Hippocampal formation (tissue), 2 donors: ENCODE measurements at places on chromosomes 12 and 14.

DNA sequence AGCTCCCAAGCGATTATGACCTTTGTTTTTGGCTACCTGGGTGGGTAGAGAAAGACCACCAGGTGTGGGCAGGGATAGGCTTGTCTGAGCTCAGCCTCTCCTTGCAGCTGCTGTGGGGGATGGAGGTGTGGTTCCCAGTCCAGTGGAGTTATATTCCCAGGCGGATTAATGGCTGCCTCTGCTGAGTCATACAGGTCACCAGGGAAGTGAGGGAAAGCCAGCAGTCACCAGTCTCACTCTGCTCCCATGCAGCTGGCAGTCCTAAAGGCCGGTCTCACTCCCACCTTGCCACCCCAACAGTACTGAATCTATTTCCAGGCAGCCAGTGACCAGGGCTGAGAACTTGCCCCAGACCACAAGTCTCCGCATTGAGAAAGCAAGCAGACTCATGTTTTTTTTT is 399.2 kb downstream of the VRK1 start:
- no peak for DNase-seq

DNA sequence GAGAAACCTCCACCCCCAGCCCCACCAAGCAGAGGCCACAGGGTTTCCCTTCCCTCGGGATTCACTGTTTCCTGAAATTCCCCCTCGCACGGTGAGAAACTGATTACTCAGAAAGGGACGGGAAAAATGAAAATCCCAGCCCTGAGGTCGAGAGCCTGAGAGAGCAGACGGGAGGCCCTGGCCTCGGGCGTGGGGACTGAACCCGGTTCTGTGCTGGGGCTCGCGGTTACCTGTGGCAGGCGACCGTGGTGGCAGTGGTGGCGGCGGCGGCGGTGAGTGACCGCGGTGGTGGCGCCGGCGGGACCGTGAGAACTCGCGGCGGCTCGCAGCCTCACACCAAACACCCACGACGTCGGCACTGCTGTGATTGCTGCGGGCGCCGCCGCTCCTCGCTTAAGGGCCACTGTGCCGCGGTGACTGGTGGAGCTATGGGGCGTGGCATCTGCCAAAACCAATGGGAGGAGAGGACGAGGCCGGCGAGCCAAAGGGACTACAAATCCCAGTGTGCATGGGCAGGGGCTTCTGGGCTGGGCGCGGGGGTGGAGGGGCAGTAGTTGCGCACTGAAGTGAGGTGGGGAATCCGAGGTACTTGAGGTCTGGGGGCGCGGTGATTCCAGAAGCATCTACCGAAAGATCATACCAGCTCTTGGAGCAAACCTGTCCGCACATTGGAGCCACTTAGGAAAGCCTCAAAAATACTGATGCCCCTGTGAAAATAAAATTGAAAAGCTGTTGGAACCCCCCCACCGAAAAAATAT is at the start of gene LGMN:
LGMN (minus strand) TSS at position 369 of the 758 bp plus-strand sequence. CDS start 15,841 bp downstream, outside the sequence.
- DNase-seq: peak; percentile 97

GRCh38 chr12:4044736-4045730 is 171.8 kb upstream of the PARP11 start:
- DNase-seq: no peak

DNA sequence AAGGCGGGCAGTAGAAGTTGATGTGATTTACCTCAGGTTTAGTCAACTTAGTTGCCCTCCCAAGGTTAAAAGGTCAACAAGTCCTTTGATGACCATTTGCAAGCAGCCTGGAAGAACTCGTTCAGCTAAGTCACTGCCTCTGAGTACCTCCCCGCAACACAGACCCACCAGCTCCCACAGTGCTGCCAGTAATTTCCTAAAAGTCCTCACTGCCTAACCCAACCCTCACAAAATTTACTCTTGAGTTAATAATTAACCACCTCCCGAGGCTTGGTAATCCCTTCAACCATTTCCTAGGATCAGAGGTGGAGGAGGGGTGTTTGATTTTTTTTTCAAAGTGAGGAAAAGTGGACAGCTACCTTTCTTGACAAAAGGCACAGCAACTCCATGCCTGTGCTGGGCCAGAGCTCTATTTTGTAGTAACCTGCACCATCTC is 55.8 kb downstream of the MAP3K9 start:
- no peak for DNase-seq

DNA sequence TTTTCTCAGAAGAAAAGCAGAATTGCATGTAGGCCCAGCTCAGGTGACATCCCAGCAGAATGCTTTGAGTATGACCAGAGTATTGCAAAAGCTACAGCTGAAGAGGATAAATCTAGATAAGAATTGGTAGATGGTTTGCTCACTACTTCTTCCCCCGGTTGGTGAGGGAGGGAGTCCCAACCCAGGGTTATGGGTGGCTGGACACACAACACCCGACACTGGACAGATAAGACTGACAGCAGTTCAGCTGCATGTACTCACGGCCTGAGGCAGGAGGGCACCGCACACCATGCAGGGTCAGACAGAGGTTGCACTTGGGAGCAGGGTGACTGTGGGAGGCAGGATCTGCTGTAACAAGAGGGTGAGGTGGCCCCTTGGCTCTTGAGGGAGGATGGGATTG is 1.7 kb upstream of the CLEC4C start:
- no peak for DNase-seq

DNA sequence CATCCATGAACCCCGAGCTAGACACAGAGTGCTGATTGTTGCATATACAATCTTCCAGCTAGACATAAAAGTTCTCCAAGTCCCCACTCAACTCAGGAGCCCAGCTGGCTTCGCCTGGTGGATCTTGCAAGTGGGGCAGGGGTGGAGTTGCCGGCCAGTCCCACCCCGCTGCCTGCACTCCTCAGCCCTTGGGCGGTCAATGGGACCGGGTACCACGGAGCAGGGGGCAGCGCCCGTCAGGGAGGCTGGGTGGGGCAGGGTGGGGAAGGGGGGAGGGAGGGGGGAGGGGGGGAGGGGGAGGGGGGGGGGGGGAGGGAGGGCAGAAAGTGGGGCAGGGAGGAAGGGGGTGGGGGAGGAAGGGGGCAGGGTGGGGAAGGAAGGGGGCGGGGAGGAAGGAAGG is 63.0 kb downstream of the CCDC60 start:
- no peak for DNase-seq

GRCh38 chr14:53491884-53492277 is 338.8 kb upstream of the DDHD1 start:
- no peak for DNase-seq

DNA sequence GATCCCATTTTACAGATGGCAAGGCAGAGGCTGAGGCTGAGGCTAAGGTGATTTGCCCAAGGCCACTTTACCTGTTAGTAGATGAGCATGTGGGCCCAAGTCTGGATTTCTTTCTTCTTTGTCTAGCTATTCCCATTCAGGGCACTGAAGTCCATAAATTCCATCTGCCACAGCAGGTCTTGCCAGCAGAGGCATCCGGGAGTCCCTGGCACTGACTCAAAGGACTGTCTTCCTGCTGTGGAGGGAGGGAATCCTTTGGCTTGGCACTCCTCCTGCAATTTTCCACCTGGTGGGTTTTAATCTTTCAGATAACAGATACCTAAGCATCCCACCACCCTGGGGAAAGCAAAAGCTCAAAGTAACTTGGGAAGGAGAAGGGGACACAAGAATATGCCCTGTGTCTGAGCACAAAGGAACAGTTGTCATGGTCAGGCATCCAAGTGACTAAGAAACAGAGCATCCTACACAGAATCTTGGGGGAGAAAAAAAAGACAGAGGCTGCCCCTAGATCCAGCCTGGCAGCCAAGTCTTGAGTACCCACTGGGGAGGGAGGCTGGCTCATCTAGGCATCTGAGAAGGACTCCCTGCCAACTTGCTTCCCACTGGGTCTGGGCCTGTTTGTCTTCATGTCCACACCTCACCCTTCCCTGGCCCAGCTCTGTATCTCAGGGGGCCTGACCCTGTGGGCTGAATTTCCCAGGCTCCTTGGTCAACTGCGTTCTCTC is 35.6 kb upstream of the CMKLR1 start:
- no peak for DNase-seq

DNA sequence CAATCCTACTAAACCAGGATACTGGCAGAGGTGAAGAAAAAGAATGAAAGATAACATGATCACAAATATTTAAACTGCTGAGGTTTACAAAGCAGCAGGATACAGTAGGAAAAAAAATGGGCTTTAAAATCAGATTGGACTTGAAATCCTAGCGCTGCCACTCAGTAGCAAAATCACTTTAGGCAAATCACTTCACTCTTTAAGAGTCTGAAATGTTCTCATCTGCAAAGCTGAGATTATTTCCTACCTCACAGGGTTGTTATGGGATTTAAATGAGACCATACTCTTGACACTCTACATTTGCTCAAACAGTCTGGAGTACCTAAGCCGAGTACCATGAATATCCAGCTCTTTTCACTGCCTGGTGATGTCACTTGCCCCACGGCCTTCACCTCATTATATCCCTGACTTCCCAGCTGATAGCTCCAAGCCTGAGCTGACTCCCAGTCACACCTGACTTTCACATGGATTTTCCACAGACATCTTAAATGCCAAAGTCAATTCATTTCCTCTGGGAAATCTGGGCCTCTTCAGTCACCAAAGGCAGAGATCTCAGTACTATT is 60.2 kb downstream of the UBR7 start:
- no peak for DNase-seq

DNA sequence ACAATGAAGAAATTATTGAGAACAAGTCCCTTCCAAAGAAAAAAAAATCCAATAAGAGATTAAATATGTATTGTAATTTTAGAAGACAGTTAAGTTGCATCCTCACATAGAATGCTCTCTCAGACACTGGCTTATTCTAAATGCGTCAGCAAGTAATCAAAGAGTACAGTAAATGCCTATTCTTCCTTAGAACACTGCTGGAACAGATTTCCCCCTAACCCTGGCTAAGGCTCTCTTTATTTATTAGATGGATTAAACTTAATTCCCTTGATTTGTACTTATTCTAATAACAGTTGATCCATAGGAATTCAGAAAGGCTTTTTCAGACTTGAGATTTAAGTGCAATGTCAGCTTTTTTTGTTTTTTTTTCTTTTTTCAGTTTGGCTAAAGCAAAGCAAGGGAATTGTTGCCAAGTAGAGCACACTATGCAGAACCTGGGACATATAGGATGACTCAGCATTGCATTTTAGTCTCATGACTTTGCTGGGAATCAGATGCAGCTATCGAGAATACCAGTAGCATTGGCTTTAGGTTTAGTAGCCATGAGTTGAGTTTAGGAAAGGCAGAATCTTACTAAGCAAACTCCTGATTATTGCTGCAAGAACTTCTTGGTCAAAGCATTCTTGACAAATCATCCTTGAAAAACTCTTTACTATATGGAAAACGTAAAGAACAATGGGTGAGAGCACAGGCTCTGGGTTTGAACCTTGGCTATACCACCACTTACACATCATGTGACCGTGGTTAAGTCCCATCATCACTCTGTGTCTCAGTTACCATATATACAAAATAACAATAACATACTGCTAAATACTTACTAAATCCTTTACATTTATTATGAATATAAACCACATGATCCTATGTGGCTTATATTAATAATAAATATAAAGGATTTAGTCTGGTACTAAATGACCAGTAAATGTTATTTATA is 26.7 kb downstream of the MED21 start:
- DNase-seq: no peak

- DNase-seq: peak; percentile 9
Measured at GRCh38 chr14:81348061-81348460, 52.1 kb downstream of the STON2 start.

GRCh38 chr12:26770239-26771070 is 62.5 kb downstream of the ITPR2 start:
- no peak for DNase-seq

GRCh38 chr14:65813760-65814384 is 401.3 kb downstream of the FUT8 start:
- DNase-seq: no peak

DNA sequence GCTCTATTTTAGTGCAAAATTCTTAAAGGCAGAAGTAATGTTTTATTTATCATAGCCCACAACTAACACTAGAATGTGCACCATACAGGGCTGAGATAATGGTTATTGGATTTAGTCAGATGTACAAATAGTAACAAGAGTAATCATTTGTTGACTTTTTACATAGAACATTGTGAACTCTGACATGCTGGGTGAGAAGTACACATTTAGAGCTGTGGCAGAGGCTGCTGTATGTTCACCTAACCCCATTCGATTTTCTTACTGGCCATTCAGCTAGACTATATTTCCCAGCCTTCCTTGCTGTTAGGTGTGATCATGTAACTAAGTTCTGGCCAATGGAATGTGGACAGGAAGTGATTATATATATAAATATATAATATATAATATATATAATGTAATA is 89.1 kb downstream of the DRAM1 start:
- DNase-seq: no peak

GRCh38 chr14:83300476-83301064 is 1766.9 kb upstream of the SEL1L start:
- no peak for DNase-seq

GRCh38 chr12:5945071-5946008 is at the start of gene ANO2:
ANO2 (minus strand) TSS chr12:5945259; CDS start chr12:5945217, 42 bp downstream.
- no peak for DNase-seq

DNA sequence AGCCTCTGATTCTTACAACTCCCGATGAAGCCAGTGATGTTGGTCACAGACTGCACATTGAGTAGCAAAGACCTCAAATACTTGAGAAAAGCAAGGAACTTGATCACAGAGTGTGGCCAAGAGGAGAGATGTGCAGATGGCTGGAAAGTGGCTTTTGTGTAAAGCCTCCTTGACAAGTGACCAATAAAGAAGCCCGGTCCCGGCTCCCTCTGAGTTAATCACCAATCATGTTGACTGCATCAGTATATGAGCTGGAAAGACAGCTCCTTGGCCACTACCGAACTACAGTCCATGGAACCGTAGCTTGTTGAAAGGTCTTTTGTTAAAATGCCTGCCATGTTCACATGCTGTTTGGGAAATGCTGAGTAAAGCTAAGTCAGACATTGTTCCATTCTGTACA is 23.7 kb upstream of the SERPINA6 start:
- DNase-seq: no peak

DNA sequence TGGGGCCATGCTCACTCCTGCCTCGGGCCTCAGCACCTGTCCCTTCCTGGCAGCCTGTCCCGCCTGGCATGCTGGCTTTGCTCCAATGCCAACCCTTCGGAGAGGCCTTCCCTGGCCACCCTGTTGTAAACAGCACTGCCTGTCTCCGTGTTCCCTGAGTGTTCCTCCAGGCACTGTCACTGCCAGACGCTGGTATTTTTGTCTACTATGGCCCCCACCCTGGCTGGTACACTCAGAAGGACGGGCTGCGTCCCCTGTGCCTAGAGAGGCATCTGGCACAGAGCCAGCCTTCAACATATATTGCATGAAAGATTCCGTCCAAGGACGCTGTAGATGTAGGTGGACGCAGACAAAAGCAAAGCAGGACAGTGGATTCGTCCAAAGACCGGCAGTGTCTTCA is 2.7 kb upstream of the ASPG start:
- DNase-seq: no peak

- DNase-seq: no peak
Measured at GRCh38 chr14:105267820-105268548, 19.7 kb downstream of the BTBD6 start.

- DNase-seq: peak; percentile 38
Measured at GRCh38 chr14:39102265-39102968, 618 bp downstream of the SEC23A start.

DNA sequence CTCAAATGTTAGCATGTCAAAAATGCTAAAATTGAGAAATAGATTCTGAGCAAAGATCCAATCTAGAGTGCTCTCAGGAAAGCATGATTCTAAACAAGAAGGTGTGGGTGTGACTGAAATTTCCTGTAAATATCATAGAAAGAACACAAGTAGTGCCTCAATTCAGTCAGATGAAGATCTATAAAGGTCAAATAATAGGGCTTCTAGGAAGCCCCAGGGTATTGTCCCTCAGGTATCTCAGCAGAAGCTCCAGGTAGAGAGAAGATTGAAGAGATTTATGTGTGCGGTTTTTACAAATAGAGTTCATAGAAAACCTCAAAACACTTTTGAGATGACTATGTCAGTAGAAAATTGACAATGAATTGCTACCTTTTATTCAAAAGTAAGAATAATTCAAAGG is 13.0 kb downstream of the KLRD1 start:
- DNase-seq: no peak
